ENCODE measurements at places on chromosomes 12 and 14.

DNA sequence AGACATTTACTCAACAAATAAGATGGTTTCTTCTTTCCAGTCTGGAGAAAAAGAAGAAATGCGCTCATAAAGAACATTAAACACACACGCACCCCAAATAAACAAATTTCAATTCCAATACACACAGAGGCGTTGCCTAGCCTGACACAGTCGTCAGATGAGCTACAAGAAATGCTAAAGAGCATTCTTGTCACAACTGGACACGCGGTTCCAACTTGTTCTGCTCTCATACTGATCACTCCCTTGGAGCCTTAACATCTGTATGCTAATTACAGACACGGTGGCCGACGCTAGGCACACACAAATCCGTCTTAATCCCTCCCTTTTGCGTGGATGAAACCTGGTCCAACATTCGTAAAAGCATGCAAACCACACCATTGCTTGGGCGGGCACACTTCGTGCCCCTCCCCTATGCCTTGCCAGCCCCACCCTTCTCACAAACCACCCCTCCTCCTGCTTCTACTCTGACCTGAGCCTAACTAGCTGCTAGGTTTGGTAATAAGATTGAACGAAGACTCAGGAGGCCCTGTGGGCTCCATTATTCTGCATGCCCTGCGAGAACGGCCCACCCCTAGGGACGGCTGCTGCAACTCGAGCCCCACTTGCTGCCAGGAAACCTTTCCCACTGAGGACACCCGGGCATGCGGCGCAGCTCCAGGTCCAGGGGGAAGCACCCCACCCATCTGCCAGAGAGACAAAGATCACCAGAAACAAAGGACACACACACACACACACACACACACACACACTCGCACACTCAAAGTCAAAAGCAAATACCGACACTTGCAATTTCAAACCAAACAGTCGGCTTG is 1.2 kb downstream of the KCNK10 start:
- no peak for DNase-seq

DNA sequence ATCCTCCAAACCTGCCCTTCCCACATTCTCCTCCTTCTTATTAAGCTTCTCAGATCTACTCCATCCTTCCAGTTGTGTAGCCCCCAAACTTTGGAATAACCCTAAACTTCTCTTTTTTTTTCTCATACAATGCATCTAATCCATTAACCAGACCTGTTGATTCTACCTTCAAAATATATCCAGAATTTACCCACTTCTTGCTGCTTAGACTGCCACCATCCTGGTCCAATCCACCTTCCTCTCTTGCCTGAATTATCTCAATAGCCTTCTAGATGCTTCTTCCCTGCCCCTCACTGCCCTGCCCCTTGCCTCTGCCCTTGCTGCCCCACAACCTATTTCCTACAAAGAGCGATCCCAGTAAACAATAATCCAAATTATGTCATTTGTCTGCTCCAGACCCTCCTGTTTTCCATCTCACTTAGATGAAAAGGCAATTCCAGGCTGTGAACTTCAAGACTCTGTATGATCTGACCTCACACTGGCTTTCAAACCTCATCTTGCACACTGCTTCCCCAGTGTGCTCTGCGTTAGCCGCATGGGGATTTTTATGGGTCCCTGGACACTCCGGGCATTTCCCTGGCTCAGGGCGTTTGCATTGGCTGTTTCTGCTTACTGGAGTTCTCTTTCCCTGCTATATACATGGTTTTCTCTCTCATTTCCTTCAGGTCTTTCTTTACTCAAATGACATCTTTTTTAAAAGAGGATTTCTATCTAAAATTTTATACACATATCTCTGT is 42.6 kb upstream of the HIF1A start:
- DNase-seq = no peak

DNA sequence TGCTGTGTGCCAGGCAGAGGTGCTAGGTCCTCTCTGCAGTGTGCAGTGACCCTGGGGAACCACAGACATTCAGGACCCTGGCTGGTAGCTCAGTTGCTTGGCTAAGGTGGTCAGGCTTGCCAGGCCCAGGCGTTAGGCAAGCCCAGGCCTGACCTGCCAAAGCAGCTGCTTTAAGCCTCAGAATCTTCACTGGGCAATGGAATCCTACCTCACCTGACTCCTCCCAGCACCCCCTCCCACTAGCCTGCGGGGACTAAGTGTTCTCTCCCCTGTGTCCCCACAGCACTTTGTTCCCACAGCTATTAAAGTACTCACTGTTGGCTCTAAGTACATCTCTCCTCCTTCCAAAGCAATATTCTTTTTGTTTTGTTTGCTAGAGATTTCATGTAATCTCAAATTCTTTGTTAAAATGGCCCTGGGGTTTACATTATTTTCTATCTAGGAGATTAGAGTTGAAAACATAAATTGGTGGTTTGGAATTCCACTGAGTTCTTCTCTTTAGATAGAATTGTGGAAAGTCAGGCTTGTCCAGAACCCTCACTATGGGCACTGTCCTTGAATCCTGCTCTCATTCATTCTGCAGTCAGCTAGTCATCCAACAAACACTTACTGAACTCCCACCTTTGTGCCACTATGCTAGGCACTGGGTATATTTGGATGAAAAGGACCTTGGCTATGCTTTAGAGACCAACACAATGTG is 44.4 kb downstream of the DGLUCY start:
- no peak for DNase-seq

DNA sequence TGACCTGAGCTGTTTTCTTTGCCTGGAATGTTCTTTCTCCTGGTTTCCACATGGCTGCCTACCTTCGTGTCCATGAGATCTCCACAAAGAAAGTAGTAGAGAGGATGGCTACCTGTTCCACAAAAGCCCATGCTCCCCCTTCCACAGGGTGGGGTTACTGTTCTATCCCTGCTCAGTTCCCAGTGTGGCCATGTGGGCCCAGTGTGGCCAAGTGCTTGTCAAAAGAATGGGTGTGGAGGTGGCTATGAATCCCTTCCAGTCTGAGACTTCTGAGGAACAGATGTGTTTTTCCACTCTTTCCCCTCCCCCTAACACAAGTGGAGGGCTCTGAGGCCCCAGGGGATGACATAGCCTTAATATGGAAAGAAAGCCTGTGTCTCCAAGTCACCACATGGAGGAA is 26.2 kb upstream of the HSP90B1 start:
- no peak for DNase-seq

DNA sequence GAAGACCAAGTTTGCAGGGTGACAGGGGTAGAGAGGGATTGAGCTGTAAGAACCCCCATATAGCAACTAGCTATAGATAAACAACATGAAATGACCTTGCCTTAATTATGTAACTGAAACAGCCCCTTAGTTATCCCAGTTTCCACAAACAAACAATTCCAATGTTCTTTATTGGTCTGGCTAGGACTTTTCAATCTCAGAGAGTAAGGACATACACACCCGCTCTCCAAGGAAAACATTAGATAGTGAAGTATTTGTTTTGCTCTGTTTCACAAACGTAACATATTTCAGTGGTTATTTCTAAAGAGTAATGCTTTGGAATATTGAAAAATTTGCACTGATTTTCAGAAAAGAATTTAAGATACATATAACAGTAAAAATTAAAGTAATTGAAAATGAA is 51.6 kb upstream of the GTF2A1 start:
- no peak for DNase-seq
